ENCODE measurements at places on chromosomes 1 and 21. TPM values are rescaled to one million over a fixed set of nuclear protein-coding genes. Genes with fewer than 3 reads are reported as not detected.

DNA sequence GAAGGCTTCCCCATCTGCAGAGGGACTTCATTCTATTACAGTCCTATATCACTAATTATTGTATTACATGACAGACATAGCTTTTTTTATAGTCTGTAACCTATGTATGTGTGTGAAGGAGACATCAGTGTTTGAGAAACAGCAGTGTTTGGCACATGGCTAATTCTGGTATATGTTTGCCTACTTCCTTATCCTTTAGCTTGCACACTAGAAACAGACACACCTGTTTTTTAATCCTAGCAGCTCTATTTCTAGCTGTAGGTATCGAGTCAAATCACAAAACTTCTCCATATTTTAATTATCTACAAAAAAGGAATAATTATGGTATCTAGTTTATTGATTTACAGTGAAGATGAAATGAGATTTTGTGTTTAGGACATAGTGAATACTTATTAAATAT is 129.4 kb upstream of the CACYBP start:
- DNase-seq = no peak

- no peak for DNase-seq
Observed at GRCh38 chr21:25578056-25578961, 29.0 kb downstream of the MRPL39 start.

DNA sequence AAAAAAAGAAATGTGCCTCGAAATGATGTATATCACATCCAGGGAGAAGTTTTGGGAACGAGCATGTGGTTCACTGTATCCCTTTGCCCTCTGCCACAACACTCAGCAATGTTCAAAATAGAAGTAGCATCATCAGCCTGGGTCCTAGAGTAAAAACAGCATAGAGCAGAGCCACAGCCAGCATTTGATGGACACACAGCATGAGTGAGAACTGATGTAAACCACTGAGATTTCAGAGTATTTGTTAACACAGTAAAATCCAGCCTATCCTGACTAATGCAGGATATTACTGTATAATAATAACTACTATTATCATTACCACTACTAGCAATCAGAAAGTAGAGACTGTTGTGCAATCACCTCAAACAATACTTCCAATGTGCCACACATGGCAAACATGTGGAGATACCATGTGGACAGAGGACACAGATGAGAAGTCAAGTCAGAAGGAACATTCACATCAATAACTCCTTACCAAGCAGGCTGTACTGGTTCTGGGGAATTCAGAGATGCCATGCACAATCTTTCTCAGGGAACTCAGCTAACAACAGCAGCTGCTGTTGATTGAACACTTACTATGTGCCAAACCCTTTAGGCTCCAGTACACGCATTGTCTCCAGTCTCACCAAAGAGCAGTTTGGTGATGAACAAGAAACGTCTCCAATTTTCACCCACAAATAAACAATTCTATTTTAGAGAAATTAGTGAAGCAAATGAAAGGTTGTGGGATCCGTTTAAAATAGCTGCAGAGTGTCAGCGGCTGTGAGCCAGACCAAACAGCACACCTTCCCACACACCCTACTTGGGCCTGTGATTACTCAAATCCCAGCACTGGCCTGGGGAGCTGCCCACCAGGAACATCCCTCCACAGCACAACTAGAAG is 16.6 kb upstream of the GFI1 start:
- no peak for DNase-seq

DNA sequence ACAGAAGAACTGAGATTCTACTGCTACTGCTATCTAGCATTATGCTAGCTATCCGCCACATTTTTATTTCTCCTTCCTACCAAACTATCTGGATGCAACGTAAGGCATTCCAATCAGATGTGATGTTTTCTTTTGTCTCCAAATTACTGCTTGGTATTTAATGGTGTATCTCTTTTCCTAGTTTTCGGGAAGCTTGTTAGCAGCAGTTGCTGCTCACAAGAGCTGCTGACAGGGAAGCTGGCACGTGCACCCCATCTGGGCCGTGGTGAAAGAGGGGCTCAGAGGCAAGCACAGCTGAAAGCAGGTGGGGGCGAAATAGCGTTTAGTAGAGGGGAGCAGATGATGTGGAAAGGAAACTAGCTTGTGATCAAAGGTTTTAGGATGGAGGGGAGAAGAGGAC is 57.3 kb downstream of the JAK1 start:
- no peak for DNase-seq

DNA sequence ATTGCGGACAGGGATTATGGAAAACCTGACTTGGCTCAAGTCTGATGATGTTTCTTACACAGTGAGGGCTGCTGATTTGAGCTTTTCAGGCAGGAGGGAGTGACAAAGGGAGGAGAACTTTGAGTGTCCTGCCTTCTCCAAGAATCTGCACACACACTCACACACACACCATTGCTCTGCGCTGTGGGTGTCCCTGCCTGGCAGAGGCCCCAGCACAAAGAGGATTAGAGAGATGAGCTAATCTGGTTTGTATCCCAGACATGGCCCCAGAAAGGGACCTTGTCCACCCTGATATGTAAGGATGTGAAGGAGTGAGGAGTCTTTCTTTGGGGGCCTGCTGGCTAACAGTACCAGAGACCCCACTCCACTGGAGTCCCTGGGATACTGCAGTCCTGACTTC is 5.9 kb upstream of the WNT2B start:
- no peak for DNase-seq

DNA sequence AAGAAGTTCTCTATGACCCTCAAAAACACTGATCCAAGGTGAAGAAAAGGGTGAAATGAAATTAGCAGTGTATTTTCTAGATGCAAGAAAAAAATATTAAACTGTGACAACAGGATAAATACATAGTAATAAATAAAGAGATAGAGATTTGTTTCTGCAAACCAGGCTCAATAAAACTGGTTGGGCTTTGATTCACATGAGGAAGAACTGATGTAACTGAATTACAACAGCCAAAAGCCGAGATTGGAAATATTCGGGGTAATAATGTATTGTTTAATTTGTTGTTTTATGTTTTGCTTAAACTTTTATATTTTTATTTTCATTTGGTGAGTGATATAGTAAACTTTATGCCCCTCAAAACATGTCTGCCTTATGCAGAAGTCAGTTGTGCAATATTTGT is 285.0 kb downstream of the BRINP3 start:
- DNase-seq = no peak

GRCh38 chr1:24074817-24075589 is 36.9 kb downstream of the MYOM3 start:
- DNase-seq = no peak

- no peak for DNase-seq
Observed at GRCh38 chr1:16248603-16249516, 11.9 kb upstream of the CPLANE2 start.

- DNase-seq = no peak
Observed at GRCh38 chr1:173946380-173946921, 29.3 kb upstream of the SERPINC1 start.

DNA sequence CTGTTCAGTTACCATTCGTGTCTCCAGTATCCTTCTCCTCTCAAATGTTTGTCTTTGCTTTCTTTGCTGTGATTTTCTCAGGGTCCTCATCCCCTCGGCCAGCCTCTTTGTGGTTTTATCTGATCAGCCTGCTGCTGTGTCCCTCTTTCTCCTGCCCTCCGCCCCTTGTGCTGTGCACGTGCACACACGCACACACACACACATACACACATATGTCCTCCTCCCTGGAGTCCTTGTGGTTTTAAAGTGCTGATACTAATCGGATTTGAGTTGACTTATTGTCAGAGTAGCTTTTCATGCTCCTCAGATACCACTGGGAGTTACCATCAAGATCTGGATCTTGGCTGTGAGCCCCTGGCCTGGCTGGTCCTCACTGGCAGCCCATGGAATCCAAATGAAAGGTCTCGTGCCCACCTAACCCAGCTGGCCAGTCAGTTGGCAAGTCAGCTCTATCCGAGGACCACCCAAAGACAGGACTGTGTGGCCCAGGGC is 34.1 kb downstream of the QSOX1 start:
- no peak for DNase-seq

DNA sequence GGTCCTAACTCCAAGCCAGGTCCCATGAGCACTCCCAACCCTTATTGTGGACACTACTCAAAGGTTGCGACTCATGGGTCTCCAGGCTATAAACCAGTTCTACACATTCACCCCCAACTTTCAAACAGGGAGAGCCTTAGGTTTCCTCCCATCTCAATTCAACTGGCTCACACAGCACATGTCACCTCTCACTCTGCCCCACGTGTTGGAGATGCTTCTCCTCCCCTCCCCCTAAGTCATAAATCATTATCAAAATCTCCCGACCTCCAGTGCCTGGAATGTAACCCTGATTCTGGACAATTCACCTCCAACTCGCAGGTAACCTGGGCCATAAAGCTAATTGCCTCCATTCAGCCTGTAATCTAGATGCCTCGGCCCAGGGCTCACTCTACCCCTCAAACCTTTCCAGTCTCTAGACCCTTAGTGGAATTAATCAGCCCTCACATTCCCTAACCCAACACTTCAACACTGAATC is 595 bp downstream of the AK2 start:
- DNase-seq = no peak

DNA sequence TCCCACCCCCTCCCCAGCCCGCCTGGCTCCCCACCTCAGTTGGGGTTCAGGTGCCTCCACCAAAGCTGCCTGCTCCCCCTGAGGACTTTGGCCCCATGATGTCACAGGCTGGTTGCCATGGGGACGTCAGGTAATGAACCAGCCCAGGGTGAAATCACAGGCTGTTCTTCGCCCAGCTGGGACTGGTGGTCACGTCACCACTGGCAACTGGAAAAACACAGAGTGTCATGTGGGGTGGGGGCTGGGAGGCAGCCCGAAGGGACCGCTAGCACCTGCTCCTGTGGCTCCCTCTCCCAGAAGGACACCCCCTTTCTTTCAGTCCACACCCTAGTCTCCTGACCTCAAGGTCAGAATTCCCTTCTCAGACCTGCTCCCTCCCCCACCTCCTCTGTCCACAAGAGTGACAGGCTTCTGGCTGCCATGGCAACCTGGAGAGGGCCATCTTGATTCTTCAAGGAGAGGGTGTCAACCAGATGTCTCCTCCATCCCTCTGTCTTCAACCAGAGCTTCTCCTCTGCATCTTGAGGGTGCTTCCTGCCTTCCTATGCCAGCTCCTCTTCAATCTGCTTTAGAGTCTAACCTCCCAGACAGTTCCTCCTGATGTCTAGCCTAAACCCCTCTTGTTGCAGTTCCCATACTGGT is 6.2 kb downstream of the FAM131C start:
- DNase-seq = no peak

DNA sequence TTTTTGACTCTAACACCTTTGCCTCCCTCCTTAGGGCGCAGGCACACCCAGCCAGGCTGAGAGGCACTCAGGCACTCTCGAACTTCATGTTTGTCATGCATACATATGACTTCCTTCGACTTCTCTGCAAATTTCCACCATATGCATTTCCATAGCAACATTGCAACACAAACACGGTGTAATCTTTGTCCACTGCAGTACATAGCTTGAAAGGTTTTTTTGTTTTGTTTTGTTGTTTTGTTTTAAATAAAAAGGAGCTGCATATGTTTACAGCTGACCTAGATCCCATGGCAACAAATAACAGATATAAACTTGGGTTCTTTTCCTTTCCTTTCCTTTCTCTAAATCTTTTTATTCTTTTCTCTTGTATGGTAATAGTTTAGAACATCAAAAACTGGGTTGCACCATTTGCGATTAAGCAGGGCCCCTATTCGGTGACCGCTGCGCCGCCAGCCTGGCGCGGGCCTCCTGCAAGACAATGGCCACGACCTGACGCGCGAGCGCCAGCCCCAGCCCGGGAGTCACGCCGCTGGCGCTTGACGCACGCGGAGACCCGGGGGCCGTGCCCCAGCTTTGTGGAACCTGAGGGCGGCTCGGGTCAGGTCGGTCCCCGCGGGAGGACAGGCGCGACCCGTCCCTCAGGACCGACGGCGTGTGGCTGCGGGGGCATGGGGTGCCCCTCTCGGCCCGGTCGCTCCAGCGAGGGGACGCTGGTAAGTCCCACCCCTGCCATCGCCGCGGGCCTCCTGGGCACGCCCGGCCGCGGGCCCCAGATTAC is 35.2 kb downstream of the CCN1 start:
- DNase-seq = no peak

- DNase-seq = no peak
Observed at GRCh38 chr1:65992831-65993271, 200.2 kb downstream of the PDE4B start.

DNA sequence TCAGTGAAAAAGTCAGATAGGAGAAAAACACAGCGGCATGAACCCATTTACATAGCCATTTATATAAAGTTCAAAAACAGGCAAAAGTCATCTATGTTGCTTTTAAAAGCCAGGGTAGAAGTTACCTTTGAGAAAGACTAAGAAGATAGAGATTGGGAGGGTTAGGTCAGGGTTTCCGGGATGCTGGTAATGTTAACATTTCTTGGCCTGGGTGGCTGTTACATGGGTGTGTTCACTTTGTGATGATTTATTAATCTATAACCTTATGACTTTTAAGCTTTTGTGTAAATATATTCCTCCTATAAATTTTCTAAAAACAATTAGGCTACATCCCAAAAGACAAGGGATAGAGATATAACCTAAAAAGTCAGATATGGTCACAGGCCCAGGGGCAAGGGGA is 15.0 kb upstream of the FAM20B start:
- DNase-seq = no peak

DNA sequence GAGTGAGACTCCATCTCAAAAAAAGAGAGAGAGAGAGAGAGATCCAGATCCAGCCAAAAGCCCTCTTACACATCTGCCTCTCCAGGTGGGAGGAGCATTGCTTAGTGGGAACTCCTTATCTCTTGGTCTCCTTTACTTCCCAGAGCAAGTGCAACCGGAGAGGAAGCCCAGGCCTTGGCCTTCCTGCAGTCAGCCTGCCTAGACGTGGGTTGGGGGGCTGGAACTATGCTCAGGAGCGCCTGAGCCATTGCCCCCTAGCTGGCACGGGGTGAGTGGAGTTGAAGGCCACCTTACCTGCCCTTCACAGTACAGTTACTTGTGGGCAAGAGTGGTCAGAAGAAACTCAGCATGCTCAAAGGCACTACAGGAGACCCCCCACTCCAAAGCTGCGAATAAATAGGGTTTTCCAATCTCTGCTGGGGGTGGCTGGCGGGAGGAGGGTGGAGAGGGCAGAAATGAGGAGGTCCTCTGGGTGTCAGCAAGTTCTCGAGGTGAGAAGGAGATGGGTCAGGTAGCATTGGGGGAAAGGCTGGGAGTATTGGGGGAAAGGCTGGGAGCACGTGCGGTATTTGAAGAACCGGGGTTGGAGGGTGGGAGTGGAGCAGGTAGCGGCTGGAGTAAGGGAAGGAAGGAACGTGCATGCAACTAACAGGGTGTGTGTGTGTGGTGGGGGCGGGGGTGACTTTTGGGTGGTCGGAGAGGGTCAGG is 4.7 kb upstream of the DMBX1 start:
- no peak for DNase-seq

- no peak for DNase-seq
Observed at GRCh38 chr1:170126696-170127095, 19.1 kb upstream of the NTMT2 start.

- no peak for DNase-seq
Observed at GRCh38 chr1:59446257-59446901, 149.5 kb downstream of the FGGY start.

Gene MFAP2
- total RNA-seq = not detected

Gene GJA8
- total RNA-seq = not detected

Gene ATP1A2
- total RNA-seq = not detected

Gene NBPF6
- total RNA-seq = not detected

Gene FAM177B
- not detected for total RNA-seq

Gene SPRR2A
- not detected for total RNA-seq

Gene NTMT2
- not detected for total RNA-seq

Gene LRRC40
- total RNA-seq = 15.4 TPM

Gene CD2
- total RNA-seq = 97.8 TPM

Gene FAM72D
- not detected for total RNA-seq
